B cell (primary cell): ENCODE measurements at places on chromosomes 6 and 20.

DNA sequence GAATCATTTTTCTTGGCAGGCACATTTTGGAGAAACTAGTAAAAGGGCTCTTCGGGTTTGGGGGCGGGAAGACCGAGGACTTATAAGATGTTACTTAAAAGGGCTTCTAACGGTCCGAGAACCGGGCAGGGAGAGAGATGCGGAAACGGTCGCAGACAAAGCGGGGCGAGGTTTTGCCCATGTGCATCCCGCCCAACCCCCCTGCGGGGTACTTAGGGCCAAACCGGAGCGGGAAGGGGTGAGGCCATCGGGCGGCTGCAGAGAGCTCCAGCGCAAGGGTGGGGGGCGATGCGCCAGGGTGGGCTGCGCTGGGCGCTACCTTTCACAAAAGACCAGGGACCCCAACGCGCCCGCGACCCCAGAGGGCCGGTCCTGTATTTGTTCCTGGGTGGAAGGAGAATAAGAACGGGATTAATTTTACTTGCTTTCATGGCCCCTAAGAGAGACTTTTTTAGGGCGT, 616 bp downstream of the TUBB start:
- H3K36me3 ChIP-seq: peaks cover 33% of the 10 kb centered on the region
- peak overlapping the region; percentile 84 for H3K27ac ChIP-seq
- no peaks in the 10 kb centered on the region for H3K27me3 ChIP-seq
- H3K4me3 ChIP-seq: peak overlapping the region; percentile 92
- peaks cover 31% of the 10 kb centered on the region for H3K4me1 ChIP-seq

- no peak overlapping the region for H3K27ac ChIP-seq
- H3K4me3 ChIP-seq: no peak overlapping the region
- H3K4me1 ChIP-seq: no peaks in the 10 kb centered on the region
- no peaks in the 10 kb centered on the region for H3K27me3 ChIP-seq
- peaks cover 85% of the 10 kb centered on the region for H3K36me3 ChIP-seq
Observed at GRCh38 chr20:41100001-41100480, 37.3 kb upstream of the PLCG1 start.

DNA sequence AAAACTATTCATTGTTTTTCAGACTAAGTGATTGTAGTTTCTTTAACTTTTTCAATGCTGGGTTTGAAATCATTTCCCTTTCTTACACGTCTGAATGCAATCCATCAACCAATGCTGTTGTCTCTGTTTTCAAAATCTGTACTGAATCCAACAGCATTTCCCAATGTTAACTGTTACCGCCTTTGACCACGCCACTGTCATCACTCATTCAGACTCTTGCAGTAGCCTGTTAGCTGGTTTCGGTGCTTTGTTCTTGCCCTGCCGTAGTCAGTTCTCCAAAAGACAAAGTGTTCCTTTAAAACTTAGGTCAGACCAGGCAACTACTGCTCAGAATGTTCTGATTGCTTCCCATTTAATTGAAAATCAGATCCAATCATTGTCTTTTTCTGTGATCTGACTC, 131.3 kb downstream of the PLCB4 start:
- H3K4me3 ChIP-seq: no peak overlapping the region
- H3K27ac ChIP-seq: no peak overlapping the region
- no peak for DNase-seq
- no peaks in the 10 kb centered on the region for H3K4me1 ChIP-seq

DNA sequence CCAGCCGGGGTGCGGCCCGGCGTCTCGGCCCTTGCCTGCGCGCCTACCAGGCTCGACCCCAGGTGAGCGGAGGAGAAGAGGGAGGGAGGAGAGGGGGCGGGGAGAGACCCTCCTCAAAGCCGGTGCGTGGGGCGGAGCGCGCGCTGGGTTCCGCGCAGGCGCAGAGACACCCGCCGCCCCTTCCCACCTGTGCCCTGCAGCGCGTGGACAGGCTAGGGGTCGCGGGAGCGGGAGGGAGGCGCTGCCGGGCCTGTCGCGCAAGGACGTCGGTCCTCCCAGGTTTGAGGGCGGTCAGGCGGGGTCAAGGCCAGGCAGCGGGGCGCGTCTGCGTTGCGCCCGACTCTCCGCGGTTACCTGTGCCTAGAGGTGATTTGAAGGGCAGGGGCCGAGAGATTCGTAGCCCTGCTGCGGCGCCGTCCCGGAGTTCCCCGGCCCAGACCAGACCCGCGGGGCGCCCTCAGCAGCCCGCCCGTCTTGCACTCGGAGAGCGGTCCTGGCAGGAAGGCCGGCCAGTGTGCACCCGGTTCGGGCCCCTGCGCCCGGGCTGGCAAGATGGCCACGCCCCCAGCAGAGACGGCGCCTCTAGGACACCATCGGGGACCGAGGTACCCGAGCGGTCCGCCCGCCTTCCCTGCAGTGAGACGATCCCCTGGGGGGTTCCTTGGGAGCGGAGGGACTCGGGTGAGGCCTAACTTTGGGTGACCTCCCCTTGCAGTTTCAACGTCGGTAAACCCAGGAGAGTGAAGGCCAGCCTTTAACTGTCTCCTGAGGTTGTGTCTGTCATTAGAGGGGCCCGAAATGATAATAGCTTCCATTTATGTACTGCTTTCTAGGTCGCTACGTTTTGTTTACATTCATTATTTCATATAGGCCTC, 546 bp downstream of the C6orf136 start:
- DNase-seq: peak; percentile 80
- H3K27ac ChIP-seq: peak overlapping the region; percentile 76
- no peaks in the 10 kb centered on the region for H3K27me3 ChIP-seq
- H3K36me3 ChIP-seq: peaks cover 1% of the 10 kb centered on the region
- H3K4me3 ChIP-seq: peak overlapping the region; percentile 93

DNA sequence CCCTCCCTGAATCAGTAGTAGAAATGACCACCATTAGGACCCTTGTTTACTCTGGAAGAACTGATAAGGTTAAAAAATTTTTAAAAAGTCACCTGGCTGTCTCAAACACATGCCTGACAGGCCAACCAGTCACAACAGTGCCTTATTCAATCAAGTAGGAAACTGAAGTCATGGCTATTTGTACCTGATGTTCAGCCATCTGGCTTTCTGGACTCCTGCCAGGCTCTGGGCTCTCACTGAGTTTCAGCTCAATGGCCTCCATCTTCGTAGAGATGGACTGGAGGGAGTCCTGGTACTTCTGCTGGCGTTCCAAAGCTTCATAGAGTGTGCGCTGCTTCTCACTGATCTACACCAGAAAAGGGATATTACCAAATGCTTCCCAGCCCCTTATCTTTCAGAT, 343.8 kb downstream of the SYNE1 start:
- no peak for DNase-seq
- peaks cover 5% of the 10 kb centered on the region for H3K4me1 ChIP-seq
- no peak overlapping the region for H3K27ac ChIP-seq
- no peak overlapping the region for H3K4me3 ChIP-seq
- H3K27me3 ChIP-seq: no peaks in the 10 kb centered on the region
- peaks cover 3% of the 10 kb centered on the region for H3K36me3 ChIP-seq

- H3K27me3 ChIP-seq: no peaks in the 10 kb centered on the region
- peaks cover 13% of the 10 kb centered on the region for H3K4me1 ChIP-seq
- H3K27ac ChIP-seq: no peak overlapping the region
- H3K36me3 ChIP-seq: no peaks in the 10 kb centered on the region
Observed at GRCh38 chr6:33508935-33509926, 54.9 kb downstream of the ZBTB9 start.

DNA sequence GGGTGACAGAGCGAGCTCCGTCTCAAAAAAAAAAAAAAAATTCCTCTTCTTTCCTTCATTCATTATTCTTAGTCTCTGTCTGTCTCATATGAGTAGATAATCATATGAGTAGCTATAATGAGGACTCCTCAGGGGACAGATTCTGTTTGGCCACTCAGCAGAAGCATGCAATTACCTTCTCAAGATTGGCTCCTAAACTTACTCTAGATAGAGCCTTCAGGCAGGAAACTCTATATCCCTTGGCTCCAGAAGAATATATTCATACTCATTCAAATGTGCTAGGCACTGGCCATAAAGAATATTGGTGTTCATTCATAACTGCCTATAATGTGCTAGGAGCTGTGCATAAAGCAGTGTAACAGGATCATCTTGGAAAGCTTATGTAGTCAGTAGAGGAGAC, 2.2 kb upstream of the ACAT2 start:
- no peak overlapping the region for H3K4me3 ChIP-seq
- H3K4me1 ChIP-seq: peaks cover 17% of the 10 kb centered on the region
- no peaks in the 10 kb centered on the region for H3K27me3 ChIP-seq
- H3K36me3 ChIP-seq: peaks cover 9% of the 10 kb centered on the region
- H3K27ac ChIP-seq: peak overlapping the region; percentile 0

DNA sequence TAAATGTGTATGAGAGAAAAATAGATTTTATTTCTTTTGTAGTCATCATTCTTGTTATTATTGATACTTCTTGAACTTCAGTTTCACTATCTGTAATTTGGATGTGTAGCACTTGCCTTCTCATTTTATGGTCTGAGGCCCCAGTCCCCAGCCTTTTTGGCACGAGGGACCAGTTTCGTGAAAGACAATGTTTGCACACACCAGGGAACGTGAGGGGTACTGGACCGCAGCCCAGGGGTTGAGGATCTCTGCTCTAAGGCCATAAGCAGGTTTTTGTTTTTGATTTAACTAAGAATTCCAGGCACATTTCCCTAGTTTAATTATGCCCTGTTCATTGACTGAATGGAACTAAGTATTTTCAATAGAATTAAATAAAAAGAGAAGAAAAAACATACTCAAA, 261.5 kb downstream of the BMP2 start:
- H3K27ac ChIP-seq: no peak overlapping the region
- no peaks in the 10 kb centered on the region for H3K36me3 ChIP-seq
- no peaks in the 10 kb centered on the region for H3K4me1 ChIP-seq
- no peaks in the 10 kb centered on the region for H3K27me3 ChIP-seq
- H3K4me3 ChIP-seq: no peak overlapping the region
